ENCODE measurements at places on chromosomes 6 and 20.

- DNase-seq, result no peak
Measured at GRCh38 chr6:97586344-97586743, 303.3 kb upstream of the MMS22L start.

DNA sequence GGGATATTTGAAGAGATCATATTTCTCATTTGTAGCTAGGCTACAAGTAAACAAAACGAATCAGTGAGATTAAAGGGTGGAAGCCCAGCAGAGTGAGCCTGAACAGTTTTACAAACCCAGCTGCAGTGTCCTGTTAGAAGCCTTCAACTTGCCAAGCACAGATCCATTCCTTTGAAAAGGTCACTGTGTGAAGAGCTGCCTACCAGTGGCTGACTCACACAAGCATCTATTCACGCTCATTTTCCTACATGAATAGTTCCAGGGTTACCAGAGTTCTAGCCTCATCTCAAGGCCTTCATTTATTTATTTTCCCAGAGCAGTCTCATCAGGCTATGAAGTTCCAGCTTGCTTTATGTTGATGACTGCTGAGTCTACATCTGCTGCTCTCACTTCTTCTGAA, 25.7 kb upstream of the MLIP start:
- DNase-seq, result no peak

DNA sequence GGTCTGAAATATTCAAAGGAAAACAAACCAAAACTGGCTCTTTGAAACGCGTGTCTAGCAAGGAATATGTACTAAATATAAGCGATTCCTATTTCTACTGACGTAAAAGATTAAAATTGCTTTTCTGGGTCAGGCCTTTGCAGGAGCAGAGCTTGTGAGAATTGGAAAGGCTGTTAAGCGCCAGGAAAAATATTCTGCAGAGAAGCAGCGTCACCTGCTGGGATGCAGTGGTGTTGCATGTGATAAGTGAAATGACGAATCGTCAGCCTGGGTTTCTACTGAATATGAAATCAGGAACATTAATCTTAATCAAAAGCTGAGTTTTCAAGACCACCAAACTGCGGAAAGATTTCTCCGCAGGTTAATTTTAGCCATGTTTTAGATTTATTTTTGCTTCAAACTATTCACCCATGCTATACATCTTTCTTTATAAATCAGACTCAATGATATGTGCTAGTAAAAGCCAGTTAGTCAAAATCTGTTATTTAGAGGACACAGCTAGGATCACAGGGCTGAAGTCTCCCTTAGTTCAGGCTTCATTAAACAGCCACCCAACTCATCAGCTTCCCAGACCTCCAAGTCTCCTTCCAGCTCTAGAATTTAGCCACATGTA, 67.4 kb downstream of the ALDH8A1 start:
- no peak for DNase-seq

DNA sequence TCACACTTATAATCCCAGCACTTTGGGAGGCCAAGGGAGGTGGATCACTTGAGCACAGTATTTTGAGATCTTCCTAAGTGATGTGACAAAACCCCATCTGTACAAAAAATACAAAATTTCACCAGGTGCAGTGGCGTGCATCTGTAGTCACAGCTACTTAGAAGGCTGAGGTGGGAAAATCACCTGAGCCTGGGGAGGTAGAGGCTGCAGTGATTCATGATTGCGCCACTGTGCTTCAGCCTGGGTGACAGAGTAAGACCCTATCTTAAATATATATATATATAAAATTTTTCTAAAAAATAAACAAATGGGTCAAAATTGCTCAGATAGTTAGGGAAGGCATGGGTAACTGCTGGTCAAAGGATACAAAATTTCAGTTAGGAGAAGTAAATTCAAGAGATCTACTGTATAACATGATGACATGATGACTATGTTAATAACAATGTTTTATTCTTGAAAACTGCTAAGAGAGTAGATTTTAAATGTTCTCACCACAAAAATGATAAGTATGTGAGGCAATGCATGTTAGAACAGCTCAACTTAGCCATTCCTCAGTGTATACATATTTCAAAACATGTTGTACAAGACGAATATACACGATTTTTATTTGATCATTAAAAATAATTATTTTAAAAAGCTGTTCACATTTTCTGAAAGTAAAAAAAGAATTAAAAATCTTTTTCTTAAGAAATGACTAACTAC, 24.4 kb downstream of the TBC1D32 start:
- DNase-seq, result no peak

GRCh38 chr6:151773382-151773781, 34.1 kb upstream of the ESR1 start:
- no peak for DNase-seq

DNA sequence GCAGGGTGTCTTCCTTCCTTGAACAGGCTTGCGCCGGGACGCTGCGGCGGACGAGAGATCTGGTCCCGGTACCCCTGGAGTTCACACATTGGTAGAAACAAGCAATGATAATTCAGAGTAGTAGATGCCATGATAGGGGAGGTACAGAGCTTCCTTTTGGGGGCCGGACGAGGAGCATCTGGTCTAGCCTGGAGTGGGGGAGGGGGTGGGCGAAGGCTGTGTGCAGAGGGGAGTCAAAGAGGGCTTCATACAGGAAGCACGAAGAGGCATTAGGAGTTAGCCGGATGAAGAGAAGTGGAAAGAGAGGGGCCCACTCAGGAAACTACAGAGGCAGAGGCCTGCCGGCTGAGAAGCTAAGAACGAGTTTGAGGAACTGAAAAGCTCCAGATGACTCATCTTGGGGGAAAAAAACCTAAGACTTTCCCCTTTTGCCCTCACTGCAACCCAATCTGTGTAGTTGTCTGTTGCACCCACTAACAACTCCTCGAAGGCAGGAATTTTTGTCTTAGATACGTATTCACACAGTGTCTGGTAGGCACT, 611 bp downstream of the CNPY3 start:
- no peak for DNase-seq

- no peak for DNase-seq
Measured at GRCh38 chr20:11682285-11682684, 235.4 kb upstream of the BTBD3 start.

DNA sequence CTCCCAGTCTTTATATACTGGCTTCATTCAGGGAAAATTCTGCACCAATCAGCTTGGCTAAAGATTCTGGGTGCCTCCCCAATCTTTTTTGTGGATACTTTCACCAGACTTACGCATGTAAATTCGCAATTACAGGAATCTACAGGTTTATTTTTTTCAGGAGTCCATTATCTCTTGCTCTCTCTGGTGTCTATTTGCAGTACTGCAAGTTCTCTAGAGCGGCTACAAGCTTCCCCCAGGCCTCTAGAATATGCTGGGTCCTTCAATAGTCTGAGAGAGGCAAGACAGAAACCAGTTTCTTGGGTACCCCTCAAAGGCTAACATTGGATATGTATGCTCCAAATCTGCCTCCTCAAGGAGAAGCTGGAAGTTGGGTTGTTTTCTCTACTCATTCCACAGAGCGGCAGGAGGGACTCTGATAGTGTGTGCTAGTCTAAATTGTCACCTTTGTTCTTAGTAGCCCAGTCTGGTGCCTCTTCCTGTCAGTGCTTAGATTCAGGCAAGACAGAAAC, 58.5 kb downstream of the SUN5 start:
- DNase-seq, result peak; percentile 5

- no peak for DNase-seq
Measured at GRCh38 chr6:150668900-150669302, 69.2 kb downstream of the PLEKHG1 start.

DNA sequence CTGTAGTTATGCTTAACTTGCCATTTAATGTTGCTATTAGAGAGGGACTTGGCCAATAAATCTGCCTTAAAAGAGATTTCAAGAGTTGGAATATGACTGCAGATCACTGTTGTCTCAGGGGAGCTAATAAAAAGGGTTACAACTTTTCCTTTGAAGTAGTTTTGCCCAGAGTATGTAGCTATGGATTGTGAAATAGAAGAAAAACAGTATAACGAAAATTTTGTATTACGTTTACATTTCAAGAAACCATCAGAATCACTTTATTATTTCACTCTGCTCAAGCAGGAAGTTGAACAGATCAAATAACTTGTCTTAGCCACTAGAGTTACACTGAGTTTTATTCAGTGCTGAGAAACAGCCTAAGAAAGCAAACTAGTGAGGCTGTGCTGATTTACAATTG, 3.0 kb upstream of the ZSCAN26 start:
- DNase-seq, result no peak

DNA sequence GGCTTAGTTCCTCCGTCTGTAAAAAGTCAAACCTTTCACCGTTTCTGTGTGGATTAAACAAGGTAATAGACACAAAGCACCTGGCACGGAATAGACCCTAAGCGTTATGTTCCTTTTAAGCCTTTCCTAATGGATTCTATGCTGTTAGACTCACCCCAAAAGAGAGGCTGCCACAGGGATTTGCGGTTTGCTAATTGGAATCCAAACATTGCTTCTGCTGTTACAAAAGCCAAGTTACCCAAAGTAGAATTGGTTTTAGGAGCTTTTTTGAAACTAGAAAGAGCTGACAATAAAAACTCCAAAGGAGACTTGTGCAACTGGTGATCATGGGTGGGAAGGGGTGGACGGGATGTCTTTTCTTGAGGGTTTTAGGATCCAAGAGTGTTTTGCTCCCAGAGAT, 178.0 kb downstream of the BMP7 start:
- no peak for DNase-seq

GRCh38 chr6:69894578-69895347, 28.4 kb downstream of the COL19A1 start:
- no peak for DNase-seq

DNA sequence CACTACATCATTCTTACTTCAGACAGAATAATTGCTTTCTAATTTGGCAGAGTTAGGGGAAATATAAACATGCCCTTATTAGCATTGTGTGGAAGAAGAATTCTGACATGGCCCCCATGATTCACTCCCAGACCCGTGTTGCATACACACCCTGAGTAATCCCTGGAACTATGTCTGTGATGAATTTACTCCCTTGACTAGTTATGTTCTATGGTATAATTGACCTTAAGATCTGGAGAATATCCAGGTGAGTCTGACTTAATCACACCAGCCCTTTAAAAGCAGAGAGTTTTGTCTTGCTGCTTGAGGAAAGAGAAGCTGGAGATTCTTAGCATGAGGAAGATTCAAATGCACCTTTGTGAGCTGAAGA, 262.9 kb downstream of the SOX4 start:
- DNase-seq, result no peak

DNA sequence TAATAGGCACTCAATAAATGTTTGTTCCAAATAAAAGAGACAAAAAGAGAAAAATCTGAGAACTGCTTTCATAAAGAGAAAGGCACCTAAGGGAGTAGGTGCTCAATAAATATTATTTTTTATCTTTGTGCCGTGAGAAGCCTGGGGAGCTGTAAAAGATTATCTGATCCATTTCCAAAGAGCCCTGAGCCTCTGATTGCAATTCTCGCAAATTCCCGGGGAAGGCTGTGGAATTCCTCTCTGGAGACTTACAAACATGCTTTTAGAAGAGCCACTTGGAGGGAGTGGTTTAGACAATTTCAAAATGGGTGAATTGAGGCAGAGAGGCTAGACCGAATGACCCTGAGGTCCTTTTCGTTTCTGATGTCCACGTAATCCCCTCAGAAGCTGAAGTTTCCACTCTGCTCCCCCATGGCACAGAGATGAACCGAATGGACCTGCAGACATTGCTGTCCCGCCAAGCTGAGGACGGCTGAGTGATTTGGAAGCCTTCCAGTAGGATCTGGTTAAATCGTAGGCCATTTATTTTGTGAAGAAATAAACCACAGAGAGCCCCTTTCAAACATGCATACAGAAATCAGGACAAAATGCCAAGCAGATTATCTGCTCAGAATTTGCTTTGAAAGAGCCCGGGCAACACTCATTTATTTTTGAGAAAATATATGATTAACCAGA, 77.8 kb downstream of the PKHD1 start:
- no peak for DNase-seq

GRCh38 chr6:30700340-30700739, 9.6 kb upstream of the NRM start:
- DNase-seq, result no peak

DNA sequence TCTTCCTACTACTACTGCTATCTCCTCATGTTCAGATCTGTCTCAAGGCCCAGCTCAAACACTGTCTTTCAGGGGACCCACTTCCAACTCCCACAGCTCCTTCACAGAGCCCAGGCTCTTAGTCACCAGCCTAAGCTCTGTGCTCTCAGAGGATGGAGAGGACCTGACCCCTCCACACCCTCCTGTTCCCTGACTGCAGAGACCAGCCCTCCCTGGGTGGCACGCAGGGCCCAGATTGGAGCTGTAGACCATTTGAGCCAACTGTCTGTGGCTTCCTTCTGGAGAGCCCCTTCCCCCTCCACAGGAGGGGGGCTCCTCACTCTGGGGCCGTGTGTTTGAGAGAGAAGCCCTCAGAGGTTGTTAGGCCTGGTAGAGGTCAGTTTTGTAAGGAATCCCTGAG, 9.8 kb downstream of the SNPH start:
- DNase-seq, result no peak

DNA sequence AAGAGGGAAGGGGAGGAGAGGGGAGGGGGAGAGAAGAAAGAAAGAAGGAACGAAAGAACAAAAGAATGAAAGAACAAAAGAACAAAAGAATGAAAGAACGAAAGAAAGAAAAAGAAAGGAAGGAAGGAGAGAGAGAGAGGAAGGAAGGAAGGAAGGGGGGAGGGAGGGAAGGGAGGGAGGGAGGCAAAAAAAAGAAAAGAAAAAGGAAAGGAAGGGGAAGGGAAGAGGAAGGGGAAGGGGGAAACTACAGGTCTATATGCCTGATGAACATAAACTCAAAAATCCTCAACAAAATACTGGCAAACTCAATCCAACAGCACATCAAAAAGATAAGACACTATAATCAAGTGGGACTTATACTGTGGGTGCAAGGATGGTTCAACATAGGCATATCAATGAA, 13.7 kb upstream of the LGSN start:
- DNase-seq, result no peak

DNA sequence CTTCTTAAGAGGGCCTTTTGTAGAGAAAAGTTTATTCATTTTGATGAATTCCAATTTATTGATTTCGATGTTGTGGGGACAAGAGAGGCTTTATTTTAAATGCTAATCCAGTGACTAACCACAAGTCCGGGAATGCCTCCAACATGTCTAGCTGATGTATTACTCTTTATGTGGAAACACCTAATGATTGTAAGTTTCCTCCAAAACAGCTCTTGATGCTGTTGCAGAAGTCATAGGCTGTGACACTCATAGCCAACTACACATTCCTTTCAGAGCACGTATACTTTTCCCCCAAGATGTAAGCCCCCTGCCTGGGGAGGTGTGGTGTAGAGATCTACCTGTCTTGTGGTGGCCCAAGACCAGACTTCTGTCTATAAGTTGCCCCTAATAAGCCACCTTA, 61.3 kb upstream of the RNF24 start:
- no peak for DNase-seq

DNA sequence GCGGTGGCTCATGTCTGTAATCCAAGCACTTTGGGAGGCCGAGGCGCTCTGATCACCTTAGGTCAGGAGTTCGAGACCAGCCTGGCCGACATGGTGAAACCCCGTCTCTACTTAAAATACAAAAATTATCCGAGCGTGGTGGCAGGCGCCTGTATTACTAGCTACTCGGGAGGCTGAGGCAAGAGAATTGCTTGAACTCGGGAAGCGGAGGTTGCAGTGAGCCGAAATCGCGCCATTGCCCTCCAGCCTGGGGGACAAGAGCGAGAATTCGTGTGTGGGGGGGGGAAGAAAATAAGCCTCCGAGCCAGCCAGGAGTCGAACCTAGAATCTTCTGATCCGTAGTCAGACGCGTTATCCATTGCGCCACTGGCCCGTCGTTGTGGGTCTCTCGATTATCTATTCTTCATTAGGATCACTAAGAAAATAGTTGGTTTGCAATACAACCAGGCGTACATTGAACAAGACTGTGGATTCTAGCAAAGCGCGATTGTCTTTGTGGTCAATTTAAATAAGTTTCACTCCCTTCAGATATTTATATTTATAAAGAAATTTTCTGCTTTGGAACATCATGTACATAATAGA, 33.9 kb upstream of the PRSS16 start:
- no peak for DNase-seq

GRCh38 chr20:31555203-31555775, 41.0 kb downstream of the HM13 start:
- no peak for DNase-seq

All from iPS DF 19.7 (cell line).